Airway epithelial cell (primary cell): ENCODE measurements at places on chromosomes 12 and 14. TPM values are rescaled to one million over a fixed set of nuclear protein-coding genes. Genes with fewer than 3 reads are reported as not detected.

Gene SLC10A1
- total RNA-seq = not detected in 2 replicates

Gene IL23A
- 0.92 TPM in 1 of 2 replicates, not detected in the other for total RNA-seq

Gene IL31
- total RNA-seq = not detected in 2 replicates

Gene NANOG
- under 0.01 TPM in 1 of 2 replicates, not detected in the other for total RNA-seq

Gene KCNH3
- 0.07 TPM in 1 of 2 replicates, not detected in the other for total RNA-seq

Gene CLBA1
- 9.0 and 10.7 TPM in 2 replicates for total RNA-seq

Gene TAS2R43
- total RNA-seq = 0.28 TPM in 1 of 2 replicates, not detected in the other

Gene NRIP2
- not detected in 2 replicates for total RNA-seq

Gene PRORP
- 44.9 and 55.0 TPM in 2 replicates for total RNA-seq

Gene VDR
- 16.8 and 18.1 TPM in 2 replicates for total RNA-seq

Gene PTPN6
- total RNA-seq = 17.7 and 21.0 TPM in 2 replicates

Gene DDX23
- total RNA-seq = 64.0 and 65.6 TPM in 2 replicates

Gene SPIC
- not detected in 2 replicates for total RNA-seq

Gene EID3
- 0.14 and 0.42 TPM in 2 replicates for total RNA-seq

Gene KRT5
- 10,625 and 11,680 TPM in 2 replicates for total RNA-seq

Gene PUS7L
- 7.6 and 12.0 TPM in 2 replicates for total RNA-seq

Gene DNM1L
- 63.8 and 73.9 TPM in 2 replicates for total RNA-seq

Gene RESF1
- 8.0 and 21.9 TPM in 2 replicates for total RNA-seq

Gene SERPINA9
- total RNA-seq = not detected in 2 replicates

Gene MTHFD1
- 55.7 and 72.5 TPM in 2 replicates for total RNA-seq

Gene ALDH1L2
- 1.9 and 2.9 TPM in 2 replicates for total RNA-seq

Gene CLSTN3
- total RNA-seq = 13.5 and 19.3 TPM in 2 replicates

Gene DEGS2
- total RNA-seq = 3.4 and 6.6 TPM in 2 replicates

Gene OR4K13
- total RNA-seq = not detected in 2 replicates

Gene DIO2
- under 0.01 TPM in 1 of 2 replicates, not detected in the other for total RNA-seq

Gene ALX1
- total RNA-seq = not detected in 2 replicates

Gene RHEBL1
- 0.09 and 0.14 TPM in 2 replicates for total RNA-seq

Gene KRT74
- total RNA-seq = 0.21 and 0.33 TPM in 2 replicates

Gene IAPP
- total RNA-seq = not detected in 2 replicates

Gene SPPL3
- 14.9 and 20.9 TPM in 2 replicates for total RNA-seq

Gene CABP1
- 0.14 TPM in 1 of 2 replicates, not detected in the other for total RNA-seq

Gene MYF5
- not detected in 2 replicates for total RNA-seq

Gene NELL2
- not detected in 2 replicates for total RNA-seq

Gene TMTC1
- total RNA-seq = 4.8 and 5.1 TPM in 2 replicates

Gene VASH1
- 0.21 and 1.3 TPM in 2 replicates for total RNA-seq

Gene TBX3
- 3.7 and 4.2 TPM in 2 replicates for total RNA-seq

Gene TAS2R14
- total RNA-seq = 0.28 TPM in 1 of 2 replicates, not detected in the other
